ENCODE measurements at places on chromosomes 6 and 20.

DNA sequence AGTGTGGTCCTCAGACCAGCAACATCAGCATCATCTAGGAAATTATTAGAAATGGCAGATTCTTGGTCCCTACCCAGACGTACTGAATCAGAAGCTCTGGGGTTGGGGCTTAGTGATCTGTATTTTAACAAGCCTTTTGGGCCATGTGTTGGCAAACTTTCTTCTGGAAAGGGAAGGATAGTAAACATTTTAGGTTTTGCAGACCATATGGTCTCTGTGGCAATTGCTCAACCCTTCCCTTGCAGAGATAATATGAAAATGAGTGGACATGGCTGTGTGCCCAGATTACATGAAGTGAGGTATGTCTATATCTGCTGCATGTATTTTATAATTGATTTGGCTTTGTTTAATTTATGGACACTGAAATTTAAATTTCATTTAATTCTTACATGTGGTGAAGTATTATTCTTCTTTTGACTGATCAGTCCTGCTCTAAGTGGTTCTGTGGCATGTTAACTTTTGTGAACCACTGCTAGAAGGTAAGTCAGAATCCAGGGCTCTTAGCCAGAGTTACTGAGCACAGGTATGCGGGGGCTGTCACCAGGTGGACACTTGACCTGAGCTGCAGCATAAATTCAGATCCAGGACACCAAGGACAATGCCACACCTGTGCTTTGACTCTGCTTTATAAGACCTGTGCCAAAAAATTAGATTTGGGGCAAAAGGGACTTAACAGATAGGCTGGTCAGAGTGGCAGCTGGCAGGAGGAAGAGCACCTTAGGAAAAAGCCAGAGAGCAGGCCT, 43.2 kb downstream of the LY86 start:
- DNase-seq: no peak

GRCh38 chr20:3461911-3462677, 8.7 kb upstream of the ATRN start:
- DNase-seq: no peak

GRCh38 chr20:62234339-62234738, 4.0 kb upstream of the OSBPL2 start:
- no peak for DNase-seq

DNA sequence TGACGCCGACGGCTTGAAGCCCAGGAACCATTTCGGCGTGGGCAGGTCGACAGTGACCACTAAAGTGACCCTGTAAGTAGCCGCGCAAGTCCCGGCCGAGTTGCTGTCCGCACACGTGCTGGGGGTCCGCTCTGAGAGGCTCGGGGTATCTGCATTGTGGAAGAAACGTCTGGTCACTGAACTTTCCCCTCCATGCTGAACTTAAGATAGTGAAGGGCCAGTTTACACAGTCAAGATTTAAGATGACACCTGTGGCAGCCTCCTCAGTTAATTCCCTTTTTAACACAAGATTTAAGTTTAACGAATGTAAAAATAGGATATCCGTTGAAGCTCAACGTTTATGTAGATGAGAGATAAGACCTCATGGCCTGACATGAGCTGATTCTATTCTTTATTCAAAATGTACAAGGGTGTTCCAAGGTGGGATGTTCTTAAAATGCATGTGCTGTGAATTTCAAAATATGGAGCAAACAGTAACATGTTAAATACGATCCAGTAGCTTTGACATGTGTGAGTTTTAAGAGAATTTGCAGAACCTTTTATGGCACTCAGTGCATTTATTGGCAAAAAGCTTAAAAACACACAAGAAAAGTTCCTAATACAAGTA, 116.2 kb downstream of the RTN4IP1 start:
- DNase-seq: no peak

- DNase-seq: peak; percentile 15
Measured at GRCh38 chr20:54172856-54173652, 732 bp downstream of the CYP24A1 start.
